ENCODE measurements at places on chromosomes 12 and 14.
A peak's percentile ranks its signal among the peaks of the same experiment; 100 is the strongest.

GRCh38 chr14:99660006-99660566 is 15.2 kb downstream of the HHIPL1 start:
- no peak for DNase-seq

- DNase-seq = no peak
These were observed 42.9 kb upstream of the ANKS1B start for GRCh38 chr12:100027671-100028070.

- DNase-seq = no peak
These were observed 68.6 kb downstream of the PPM1A start for GRCh38 chr14:60317609-60318008.

- DNase-seq = no peak
These were observed 262.5 kb upstream of the CAND1 start for GRCh38 chr12:67006610-67007009.

GRCh38 chr12:42762395-42762925 is 172.9 kb upstream of the PRICKLE1 start:
- DNase-seq = no peak

DNA sequence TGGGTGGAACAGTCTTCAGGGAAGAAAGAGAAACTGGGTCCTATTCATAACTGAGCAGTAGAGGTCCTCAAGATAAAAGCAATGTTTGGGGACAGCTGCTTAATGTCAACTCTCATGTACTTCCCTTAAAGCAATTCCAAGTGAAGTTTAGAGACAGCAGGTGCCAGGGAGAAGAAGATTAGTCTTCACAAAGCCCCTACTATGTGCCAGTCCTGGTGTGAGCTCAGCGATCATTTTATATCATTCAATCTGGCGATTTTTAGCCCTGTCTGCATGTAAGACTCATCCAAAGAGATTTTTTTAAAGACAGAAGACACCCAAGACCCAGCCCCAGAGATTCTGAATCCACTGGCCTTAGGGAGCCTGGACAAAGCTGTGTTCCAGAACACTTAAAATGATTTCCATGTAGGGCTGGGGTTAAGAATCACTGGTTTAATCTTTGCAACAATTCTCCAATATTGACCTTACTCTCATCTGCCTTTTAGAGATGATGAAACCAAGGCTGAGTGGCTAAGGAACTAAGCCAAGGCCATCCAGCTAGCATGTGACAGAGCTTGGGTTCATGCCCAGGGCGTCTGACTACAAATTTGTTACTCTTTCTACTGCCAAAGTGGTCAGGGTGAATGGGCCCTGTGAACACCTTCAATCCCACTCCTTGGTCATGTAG is 404.5 kb upstream of the TBX3 start:
- no peak for DNase-seq

- DNase-seq = no peak
These were observed 8.4 kb upstream of the HHIPL1 start for GRCh38 chr14:99636487-99636886.

- no peak for DNase-seq
These were observed 165.4 kb downstream of the NRXN3 start for GRCh38 chr14:78335531-78335930.

GRCh38 chr12:28278499-28278898 is 88.2 kb downstream of the CCDC91 start:
- no peak for DNase-seq

GRCh38 chr12:113302886-113303640 is 31.8 kb downstream of the SLC8B1 start:
- peak; percentile 40 for DNase-seq

GRCh38 chr12:125065919-125066570 is 810 bp downstream of the AACS start:
- DNase-seq = no peak

DNA sequence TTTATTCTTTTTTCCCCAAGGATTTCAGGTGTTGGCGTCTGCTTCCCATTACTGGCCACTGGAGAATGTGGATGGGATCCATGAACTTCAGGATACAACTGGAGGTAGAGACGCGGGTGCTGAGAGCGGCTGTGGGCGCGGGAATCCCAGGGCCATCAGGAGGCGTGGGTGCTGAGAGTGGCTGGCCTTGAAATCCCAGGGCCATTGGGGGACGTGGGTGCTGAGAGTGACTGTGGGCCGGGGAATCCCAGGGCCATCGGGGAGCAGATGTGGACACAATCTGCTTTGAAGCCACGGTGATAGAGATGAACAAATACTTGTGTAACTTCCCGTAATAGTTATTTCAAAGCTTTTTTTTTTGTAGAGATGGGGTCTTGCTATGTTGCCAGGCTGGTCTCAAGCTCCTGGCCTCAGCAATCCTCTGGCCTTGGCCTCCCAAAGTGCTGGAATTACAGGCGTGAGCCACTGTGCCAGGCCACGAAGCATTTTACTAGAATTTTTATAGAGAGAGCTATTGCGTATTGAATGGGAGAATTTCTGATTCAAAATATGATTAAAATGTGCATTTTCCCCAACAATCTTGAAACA is 12.8 kb downstream of the ADGRD1 start:
- no peak for DNase-seq

GRCh38 chr14:72706485-72706884 is 187.4 kb downstream of the DPF3 start:
- DNase-seq = peak; percentile 32

DNA sequence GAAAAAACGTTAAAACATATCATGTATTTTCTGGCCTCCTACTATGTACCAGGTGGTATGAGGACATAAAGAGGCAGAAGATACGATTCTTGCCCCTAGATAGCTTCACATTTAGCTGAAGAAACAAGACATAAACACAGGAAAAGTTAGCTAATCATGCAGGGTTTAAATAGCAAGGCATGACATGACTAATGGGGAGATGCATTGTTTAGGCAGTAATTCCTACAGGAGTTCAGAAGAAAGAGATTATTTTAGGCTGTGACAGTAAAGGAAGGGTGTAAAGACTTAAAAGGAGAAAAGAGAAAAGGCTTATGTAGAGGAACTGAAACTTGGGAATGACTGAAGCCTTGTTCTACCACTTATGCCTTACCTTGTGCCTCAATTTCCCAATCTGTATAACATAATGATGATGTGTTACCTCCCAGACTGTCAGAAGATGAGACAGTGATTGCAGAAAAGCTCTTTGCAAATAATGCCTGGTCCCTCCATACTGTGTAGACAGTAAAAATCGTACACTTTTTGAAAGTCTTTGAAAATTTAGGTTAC is 44.4 kb downstream of the PRKCH start:
- no peak for DNase-seq

DNA sequence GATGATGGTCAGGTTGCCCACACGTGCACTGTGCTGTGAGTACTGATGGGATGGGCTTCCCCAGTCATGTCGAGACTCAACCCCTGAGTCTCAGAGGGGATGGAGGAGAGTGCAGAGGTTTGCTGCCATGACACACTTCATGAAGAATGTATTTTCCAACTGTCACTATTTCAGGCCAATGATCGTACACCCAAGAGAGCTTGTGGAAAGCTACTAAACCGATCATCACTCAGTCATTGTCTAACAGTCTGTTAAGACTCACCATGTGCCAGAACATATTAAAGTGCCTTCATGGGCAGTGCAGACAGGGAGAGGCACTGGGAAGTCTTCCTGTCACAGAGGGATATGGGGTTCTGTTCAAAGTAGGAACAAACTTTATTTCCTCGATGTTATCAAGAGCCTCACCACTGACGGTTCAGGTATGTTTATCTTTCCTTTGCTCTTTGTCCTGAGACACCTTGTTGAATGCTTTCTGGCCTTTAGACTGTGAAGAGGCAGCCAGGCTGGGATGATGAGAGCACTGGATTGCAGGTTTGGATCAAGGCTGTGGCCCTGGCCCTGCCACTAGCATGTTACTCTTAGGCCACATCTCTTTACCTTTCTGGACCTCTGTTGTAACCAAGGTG is 41.6 kb upstream of the NTF3 start:
- DNase-seq = no peak

- no peak for DNase-seq
These were observed 71.4 kb downstream of the RBM19 start for GRCh38 chr12:113894697-113895096.

- DNase-seq = no peak
These were observed 52.0 kb downstream of the ARHGAP5 start for GRCh38 chr14:32129124-32129523.
